ENCODE measurements at places on chromosomes 16 and 17.
A peak's percentile ranks its signal among the peaks of the same experiment; 100 is the strongest.

GRCh38 chr16:27767081-27767480, 217.1 kb downstream of the KATNIP start:
- DNase-seq: no peak

- no peak for DNase-seq
Observed at GRCh38 chr17:62680541-62681052, 53.1 kb downstream of the MRC2 start.

DNA sequence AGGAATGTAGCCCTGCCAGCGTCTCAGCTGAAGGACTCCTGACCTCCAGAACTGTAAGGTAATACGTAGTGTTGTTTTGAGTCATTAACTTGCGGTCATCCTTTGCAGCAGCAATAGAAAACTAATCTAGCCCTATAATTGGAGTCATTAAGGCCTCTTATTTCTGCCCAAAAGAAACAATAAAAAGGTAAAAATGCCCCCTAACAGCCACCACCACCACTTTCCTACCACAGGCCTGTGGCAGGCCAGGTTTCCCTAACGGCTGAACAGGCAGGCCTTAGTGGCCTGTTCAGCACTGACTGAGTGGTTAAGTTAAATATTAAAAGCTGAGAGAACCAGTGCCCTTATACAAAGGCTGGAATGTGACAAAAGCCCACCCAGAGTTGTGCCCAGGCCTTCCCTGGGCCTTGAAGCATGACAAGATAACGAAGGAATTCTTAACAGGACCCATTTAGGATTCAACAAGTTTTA, 286.5 kb upstream of the ERCC4 start:
- DNase-seq: no peak

DNA sequence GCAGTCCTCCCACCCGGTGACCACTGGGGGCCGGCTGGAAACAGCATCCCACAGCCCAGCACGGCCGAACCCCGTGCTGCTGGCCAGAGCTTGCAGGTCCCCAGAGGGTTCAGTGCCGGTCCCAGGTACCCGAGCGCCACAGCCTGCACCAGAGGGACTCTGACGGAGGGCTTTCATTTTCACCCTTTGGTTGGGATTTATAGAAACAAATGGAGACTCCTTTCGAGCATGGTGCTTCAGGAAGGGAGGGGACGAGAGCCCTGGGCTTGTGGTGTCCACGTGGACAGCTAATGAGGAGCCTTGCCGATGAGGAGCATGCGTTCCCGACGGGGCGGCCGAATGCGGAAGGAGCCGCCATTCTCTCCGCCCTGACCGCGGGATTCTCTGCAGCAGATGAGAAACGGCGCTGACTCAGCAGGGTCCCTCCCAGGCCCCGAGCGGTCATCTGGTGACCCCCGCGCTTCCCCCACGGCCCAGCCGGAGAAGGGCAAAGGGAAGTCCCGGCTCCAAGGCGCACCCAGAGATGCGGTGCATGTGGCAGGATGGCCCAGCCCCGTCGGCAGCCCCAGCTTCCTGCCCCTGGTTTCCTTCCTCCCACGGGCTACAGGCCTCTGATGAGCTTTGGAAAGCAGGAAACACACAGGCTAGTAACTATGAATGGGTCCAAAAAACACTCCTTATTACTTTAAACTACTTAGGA, 9.8 kb downstream of the SLC38A10 start:
- peak; percentile 63 for DNase-seq

DNA sequence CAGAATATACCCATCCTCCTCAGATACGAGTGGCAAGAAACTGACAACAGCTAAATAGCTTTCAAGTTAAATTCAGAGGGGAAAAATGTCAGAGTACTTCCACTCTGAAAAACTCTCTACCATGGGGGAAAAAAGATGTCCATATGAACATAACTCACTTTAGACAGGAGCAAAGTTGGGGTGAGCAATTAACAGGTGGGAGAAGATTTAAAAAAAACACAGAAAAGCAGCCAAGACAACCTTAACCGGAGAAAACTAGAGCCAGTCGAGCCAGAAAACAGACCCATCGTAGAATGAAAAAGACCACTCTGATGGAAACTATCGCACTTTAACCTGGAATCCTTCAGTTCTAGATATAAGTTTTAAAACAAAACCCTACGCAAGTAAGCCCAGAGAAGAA, 833 bp downstream of the TERF2 start:
- no peak for DNase-seq

DNA sequence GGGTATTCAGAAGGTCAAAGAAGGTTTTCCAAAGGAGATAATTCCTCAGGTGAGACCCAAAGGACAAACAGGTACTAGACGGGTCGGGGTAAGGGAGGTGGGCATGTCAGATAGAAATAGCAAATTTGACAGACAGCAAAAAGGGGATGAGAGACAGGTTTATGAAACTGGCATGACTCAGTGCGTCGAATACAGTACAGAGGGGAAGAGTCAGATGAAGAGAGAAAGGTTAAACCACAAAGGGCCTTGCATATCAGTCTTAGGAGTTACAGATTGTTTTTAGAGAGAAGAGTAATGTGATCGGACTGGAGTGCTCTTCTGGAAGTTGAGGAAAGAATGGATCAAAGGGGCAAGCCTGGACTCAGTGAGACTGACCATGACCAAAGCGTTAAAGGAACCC, 88.4 kb downstream of the ZZEF1 start:
- DNase-seq: no peak

DNA sequence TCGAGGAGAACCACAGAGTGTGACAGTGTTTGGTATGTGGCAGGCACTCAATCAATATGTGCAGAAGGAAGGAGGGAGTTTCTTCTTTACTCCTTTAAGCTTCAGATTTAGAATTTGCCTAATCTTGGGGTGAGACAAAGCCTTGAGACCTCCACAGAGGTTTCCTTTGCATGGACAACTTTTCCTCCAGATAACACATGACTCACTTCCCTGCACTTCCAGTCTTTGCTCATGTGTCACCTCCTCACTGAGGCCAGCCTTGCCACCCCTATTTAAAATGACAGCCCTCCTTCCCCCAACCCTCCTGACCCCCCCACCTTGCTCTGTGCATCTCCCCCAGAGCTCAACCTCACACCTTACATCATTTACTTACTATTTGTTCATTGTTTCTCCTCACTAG, 17.4 kb upstream of the NOS2 start:
- no peak for DNase-seq

DNA sequence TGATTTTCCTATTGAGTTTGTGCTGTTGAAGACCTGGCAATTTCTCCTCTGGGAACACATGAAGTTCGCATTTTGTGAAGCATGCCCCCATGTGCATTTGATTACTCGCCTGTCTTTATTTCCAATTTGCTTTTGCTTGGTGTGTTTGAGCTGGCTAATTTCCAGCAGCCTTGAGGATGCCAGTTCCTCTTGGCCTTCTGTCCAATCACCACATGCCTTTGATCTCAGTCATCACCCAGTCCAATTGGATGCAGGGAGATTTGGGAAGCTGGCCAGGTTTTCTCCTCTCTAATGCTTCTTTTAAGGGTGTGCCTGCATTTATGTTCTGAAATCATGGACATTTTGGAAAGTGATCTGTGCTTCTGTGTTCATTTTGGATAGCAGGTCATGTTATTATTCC, 3.8 kb upstream of the TMEM100 start:
- DNase-seq: no peak

DNA sequence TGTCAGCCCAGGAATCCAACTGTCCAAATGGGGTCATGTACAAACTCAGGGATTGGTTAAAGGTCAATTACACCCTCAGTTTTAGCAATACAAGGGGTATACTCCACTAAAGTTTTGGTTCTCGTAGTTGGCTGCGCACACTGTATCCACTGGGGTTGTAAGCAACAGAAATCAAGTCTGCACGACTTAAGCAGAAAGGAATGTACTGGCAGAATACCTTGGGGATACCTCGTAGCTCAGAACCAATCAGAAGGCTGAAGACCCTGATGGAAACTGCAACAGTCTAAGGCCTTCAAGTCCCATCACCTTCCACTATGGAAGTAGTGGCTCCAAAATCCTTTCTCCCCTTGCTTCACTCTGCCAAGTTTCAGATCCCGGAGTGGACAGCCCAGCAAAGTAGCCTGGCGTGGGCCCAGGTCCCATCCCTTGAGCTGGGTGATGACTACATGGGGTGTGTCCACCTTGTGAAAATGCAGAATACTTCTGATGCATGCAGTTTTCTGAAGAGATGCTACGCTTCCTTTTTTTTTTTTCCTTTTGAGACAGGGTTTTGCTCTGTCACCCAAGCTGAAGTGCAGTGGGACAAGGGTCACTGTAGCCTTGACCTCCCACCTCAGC, 21.1 kb upstream of the RPH3AL start:
- no peak for DNase-seq

- no peak for DNase-seq
Observed at GRCh38 chr16:69916462-69916861, 34.7 kb upstream of the CLEC18A start.

Data from NCI-H2227 treated with DMSO at 0.1 percent for 48 hours (cell line).